ENCODE measurements at places on chromosomes 1 and 21.
A peak's percentile ranks its signal among the peaks of the same experiment; 100 is the strongest.

- no peak for DNase-seq
Measured at GRCh38 chr21:18350216-18350615, 53.4 kb downstream of the TMPRSS15 start.

GRCh38 chr1:66374561-66375111 lies 159.3 kb upstream of the SGIP1 start:
- no peak for DNase-seq

- no peak for DNase-seq
Measured at GRCh38 chr21:42395302-42395701, 550 bp downstream of the TMPRSS3 start.

DNA sequence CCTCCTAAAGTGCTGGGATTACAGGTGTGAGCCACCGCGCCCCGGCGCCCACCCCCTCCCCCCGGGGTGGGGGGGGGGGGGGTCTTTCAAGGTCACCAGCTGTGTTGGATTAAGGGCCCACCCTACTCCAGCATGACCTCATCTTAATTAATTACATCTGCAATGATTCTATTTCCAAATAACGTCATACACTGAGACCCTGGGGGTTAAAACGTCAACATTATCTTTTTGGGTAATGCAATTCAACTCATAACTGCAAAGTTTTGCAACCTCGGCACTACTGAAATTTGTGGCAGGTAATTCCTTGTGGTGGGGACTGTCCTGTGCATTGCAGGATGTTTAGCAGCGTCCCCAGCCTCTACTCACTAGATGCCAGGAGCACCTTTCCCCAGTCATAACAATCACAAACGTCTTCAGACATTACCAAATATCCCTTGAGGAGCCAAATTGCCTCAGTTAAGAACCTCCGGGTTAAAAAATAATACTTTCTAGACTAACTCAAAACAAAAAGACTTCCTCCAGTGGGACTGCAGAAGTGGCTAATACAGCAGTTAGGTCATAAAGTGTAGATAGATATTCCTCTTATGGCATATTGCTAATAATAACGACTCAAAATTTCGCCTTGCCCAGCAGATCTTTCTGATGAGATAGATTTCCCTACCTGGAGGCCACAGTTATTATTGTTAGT lies 233.0 kb upstream of the KAZN start:
- DNase-seq: no peak

GRCh38 chr1:32539584-32540571 lies 651 bp downstream of the ZBTB8A start:
- DNase-seq: no peak

GRCh38 chr1:2272686-2273400 lies 44.7 kb downstream of the SKI start:
- no peak for DNase-seq

GRCh38 chr1:37239225-37239740 lies 205.0 kb upstream of the GRIK3 start:
- no peak for DNase-seq

DNA sequence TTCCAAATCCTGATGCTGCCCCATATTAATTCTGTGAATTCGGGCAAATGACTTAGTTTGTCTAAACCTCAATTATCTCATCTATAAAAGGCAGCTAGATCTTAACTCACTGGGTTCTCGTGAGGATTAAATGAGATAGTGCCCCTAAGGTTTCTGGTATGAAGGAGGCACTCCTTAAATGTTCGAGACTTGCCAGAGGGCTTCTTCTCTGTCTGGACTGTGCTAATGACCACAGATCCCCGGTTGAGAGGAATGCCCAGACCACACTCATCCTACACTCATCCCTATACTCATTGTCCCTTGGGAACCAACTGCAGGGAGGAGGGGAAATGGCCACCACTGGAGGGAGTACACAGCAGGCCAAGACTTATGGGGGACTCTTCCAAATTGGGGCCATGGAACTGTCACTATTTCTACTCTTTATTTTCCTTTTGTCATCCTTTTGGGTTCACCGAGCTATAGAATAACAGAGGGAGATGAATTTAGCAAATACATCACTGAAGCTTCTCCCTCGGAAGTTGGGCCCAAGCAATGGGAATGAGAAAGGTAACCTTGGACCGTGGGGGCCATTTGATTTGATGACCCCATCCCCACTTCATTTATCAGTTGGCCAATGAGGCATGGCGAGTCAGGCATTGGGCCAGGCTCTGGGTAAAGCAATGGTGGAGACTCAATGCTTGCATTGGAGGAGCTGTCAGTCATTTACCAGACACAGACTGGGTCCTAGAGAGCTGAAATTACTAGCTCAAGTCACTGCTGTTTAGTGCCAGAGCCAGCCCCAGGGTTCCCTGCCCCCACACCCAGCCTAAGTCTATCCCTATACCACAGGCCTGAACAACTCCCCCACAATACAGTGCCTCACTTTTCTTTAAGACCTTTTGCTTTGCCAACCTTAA lies 5.1 kb downstream of the ATF3 start:
- DNase-seq: no peak

DNA sequence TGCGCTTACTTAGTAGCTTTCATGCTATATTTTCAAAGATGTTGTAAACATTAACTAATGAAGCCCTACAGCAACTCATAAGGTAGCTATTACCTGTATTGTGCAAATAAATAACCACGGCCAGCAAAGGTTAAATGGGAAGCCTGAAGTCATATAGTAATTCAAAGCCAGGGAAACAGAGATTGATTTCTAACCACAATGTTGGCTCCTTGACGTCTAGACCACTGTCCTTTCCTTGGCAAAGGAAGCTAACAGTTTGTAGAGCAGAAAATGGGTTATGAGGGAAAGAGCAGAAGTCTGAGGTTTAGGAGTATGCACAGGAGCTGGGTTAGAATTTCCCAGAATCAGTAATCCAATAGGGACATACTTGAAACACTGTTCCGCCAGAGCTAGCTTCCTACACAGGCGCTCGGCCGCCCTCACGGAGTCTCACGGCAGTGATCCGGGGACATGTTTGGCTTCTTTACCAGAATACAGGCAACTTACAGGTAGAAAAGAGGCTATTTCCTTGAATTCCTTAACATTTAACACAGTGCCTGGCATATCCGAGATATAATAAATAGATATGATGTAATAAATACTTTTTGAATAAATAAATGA lies 298.8 kb upstream of the LYPLAL1 start:
- no peak for DNase-seq

- no peak for DNase-seq
Measured at GRCh38 chr1:173015629-173016028, 35.1 kb downstream of the TNFSF18 start.

DNA sequence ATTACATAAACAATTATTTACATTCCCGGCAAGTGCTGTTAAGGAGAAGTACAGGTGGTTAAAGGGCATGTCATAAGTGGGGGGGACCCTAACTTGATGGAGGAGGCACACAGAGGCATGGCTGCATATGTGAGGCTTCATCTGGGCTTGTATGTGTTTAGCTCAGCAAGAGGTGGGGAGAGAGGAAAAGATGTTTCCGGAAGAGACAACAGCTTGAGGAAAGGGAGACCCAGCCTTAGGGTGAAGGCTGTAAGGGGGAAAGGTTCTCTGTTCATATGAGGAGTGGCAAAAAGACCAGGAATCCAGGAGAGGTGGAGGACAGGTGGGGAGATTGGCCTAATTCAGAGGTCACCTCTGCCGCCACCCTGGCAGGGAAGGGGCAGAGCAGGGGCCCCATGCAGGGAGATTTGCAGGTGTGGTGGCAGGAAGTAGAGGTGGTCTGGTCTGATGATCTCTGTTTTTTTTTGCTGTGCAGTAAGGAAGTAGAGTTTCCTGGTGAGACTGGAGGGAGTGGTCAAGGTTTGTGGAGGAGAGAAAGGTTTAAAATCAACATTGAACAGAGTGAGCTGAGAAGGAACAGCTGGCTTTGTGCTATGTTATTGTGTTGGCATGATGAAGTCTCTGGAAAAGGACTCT lies 9.0 kb downstream of the TRAF5 start:
- no peak for DNase-seq

GRCh38 chr1:214102907-214103306 lies 115.1 kb downstream of the PROX1 start:
- no peak for DNase-seq

DNA sequence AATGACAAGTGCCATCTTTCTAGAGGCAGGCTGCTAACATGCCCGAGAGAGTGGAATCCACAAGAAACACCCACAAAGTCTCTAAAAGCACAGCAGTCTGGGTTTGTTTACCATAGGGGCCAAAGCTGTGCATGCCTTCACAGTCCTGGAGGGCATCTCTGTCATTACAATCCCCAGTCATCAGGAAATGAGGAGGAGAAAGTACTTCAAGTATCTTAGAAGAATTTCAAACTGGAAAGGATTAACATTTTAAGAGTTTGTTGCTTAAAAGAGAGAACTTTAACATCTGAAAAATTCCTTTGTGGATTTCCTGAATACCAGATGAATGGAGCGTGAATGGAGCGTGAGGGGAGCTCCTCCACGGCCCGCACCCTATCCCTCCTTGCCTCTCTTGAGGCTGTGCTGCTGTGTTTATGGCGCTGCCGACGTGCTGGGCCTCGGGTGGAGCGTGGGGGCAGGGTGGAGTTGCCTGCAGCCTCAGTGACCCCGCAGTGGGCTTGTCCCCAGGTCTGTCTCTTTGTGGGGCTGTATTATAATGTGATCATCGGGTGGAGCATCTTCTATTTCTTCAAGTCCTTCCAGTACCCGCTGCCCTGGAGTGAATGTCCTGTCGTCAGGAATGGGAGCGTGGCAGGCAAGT lies 23.3 kb downstream of the SLC6A17 start:
- DNase-seq: no peak

- no peak for DNase-seq
Measured at GRCh38 chr1:245261786-245262185, 107.0 kb downstream of the KIF26B start.

DNA sequence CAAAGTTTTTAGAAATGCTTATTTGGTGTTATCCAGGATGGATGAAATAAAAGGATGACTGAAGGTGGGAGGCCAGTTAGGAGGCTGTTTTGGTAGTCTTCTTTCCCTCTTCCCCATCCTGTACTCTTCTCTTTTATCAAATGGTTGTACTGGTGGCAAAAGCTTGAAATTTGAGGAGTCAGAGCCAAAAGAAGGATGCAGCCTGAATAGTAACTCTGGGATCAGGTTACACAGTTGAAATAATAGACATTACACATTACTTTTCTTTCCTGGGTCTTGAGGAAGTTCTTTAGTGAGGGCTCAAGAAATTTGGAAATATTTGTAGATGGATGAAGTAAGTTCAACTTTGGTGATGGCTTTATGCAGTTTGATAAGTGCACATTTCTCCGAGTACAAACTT lies 108.6 kb downstream of the GPR52 start:
- no peak for DNase-seq

DNA sequence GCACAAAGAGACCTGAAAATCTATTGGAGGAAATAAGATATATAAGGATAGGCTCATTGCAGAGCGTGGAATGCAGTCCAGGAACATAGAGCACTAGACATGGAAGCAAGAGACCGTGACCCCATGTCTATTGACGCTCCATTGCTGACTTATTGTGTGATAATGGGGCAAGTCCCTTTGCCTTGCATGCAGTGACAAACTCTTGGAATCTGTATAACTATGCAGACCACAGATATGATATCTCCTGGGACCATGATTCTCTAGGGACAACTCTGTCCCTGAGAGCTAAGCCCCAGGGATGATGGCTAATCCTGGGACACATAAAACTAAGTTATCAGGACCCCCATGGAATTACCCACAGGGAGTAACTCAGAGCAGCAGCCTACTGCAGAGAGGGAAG lies 73.1 kb upstream of the PRDX6 start:
- DNase-seq: no peak

DNA sequence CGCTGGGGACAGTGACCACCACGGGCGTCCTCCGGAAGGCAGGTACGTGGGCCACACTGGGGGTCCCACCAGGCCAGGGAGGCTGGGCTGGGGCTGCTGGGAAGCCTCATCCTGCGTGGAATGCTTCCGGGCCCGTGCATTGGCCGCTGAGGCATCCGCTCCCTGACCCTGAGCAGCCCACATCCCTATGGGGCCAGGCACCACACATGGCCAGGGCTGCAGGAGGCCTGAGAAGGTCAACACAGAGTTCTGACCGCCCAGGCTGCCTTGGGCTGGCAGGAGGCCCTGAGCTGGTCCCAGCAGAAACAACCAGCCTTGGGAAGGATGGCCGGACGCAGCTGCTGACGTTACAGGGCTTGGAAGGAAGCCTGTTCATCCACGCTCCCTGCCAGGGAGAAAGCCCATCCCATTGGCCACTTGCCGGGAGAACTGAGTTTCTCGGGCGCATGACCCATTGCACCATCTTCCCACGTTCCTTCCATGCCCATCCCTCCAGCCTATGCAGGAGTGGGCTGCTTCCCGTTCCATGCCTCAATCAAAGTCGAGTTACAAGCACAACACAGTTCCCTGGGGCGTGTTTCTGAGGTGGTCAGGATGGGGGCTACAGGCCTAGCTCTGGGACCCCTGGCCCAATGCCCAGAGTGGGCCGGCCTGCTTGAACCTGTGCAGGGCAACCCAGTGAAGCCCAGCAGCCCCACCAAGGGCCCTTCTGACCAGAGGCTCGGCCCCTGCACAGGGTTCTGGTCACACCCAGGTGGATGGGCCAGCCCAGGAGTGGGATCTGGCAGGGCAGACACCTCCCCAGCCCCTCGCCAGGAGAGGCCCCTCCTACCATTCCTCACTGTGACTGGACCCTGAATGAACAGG lies 31.7 kb downstream of the TRIM11 start:
- DNase-seq: no peak

DNA sequence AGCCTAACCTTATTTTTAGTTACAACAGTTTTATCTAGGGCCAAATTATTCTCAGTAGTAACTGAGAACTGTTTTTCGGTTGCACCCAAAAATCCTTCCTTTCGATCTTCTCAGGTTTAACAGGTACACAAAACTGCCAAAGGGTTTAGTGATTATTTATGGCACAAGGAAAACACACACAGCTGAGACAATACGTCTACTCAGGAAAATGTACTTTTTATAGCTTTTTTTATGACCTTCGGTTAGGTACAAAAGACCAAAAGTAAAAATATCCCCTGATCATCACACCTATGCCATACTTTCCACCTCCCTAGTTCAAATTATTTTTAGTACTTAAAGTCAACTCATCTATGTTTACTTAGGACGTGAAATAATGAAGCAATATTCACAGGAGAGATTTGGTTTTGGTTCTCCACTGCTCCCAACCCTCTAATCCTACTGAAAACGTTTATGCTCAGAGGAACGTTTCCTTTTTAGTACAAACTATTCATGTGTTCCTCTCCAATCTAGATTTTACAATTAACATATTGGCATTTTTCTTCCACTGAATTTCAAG lies 48.7 kb downstream of the TTLL7 start:
- no peak for DNase-seq

DNA sequence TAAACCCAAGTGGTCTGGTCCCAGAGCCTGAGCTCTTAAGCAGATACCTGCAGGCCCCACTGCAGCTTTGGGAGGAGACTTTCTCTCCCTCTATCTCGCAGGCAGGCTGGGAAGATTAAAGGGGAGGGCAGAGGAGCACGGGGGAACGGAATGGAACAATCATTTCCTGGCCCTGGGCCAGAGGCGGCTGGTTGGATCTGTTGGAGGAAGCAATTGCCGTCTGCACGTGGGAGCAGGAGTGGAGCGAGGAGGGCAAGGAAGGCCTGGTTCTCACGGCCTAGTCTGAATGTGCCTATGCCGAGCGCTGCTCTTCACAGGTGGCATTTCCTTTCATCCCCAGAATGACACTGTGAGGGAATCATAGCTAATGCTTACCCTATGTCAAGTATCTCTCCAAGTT lies 23.7 kb downstream of the NKAIN1 start:
- no peak for DNase-seq

- no peak for DNase-seq
Measured at GRCh38 chr1:224783006-224783651, 146.3 kb upstream of the DNAH14 start.

- peak; percentile 23 for DNase-seq
Measured at GRCh38 chr1:27418326-27419185, 26.1 kb downstream of the GPR3 start.
